ENCODE measurements at places on chromosomes 7 and 10.
A peak's percentile ranks its signal among the peaks of the same experiment; 100 is the strongest.

GRCh38 chr7:88089561-88089960, 130.3 kb downstream of the SRI start:
- DNase-seq: no peak

- no peak for DNase-seq
Measured at GRCh38 chr7:29046978-29047377, 88.8 kb upstream of the TRIL start.

DNA sequence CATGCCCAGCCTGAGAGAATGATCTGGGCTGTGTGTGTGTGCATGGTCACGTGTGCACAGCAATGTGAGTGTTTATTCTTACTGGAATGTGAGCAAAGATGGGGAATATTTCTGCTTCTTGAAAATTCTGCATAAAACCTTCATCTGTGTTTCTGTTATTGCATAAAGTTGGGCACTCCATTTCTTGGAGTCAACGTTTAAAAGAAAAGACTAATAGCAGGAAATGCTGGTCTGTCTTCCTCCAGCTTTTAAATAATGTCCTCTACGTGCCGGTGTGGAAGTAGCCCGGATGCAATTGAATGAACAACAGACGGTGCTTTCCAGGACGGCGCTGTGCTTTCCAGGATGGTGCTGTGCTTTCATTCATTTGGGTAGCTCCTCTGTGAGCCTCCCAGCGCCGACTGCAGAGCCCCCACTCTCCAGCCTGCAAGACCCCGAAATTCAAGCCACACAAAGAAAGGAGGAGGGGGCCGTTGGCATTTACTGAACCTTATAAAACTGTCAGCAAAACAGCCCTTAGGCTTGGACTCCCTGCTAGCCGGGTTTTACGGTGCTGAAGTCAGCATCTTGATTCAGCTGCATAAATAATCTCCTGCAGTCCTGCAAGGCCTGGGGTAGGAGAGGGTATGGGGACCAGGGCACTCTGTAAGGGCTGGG, 158.2 kb upstream of the PRKCQ start:
- DNase-seq: no peak

GRCh38 chr10:63228237-63228636, 95.1 kb downstream of the NRBF2 start:
- no peak for DNase-seq

GRCh38 chr7:142194201-142194600, 63.7 kb downstream of the PRSS58 start:
- no peak for DNase-seq

GRCh38 chr7:47581804-47582763, at the start of gene TNS3:
TSS of gene TNS3 (minus strand) at chr7:47582111. CDS start at chr7:47439636, 142,475 bp downstream.
- DNase-seq: no peak

- DNase-seq: no peak
Measured at GRCh38 chr7:134067164-134067563, 60.0 kb upstream of the LRGUK start.

- DNase-seq: no peak
Measured at GRCh38 chr7:157769086-157769485, 432.3 kb downstream of the DNAJB6 start.

DNA sequence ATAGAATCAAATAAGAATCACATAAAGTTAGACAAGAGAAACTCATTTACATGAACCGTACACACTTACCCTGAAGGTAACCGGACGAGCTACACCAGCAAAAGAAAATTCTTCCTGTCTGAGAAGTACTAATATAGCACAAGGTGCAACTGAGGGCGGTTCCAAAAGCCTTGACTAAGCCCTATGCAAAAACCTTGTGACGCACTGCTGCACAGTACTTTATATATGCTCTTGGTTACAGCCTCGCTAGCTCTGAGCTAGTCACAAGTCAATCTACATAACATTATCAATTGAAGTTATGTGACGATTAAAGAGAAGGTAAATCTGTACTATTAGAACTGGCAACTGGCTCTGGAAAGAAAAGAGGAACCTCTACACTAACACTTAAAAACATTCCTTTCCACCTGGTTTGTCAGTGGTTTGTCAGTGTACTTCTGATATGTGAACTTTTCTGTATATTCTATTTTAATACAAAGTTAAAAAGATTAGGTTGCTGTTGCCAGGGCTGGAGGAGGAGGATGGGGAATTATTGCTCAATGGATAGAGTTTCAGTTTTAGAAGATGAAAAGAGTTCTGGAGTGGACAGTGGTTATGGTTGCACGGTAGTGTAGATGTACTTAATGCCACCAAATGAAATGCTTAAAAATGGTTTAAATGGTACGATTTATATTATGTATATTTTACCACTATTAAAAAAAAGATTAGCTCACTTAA, 21.6 kb downstream of the NT5C3A start:
- DNase-seq: no peak

DNA sequence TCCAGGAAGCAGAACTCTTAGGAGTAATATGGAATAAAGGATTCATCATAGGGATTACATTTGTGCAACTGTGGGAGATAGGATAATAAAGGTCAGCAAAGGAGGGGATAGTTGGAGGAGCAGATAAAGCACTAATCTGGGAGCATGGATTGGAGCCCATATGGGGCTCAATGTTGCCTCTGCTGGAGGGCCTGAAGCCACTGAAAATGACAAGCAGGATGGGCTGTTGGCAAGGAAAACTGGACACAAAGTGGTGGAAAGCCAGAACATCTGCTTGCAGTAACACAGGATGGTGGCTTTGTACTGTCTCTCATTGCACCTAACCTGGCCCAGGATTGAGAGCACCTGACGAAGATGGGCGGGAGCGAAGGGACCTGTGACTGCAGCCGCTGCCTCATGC, 15.0 kb upstream of the COMMD3 start:
- no peak for DNase-seq

GRCh38 chr7:18553605-18554003, 58.1 kb downstream of the HDAC9 start:
- DNase-seq: no peak

DNA sequence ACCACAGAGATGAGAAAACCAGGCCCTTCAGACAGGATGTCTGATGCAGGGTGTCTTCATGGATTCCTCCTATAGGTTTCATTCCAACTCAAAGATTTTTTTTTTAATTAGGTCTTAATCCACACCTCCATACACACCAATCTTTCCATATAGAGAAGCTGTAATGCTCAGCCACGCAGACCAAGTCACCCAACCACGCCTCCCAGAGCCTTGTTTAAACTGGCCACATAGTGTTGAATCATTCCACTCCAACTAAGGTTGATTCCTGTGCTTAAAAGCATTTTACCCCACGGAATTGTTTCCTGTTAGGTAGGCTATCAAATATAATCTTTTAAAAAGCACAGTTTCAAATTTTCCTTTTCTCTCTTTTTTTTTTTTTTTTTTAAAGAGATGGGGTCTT, 153.6 kb downstream of the TYW1B start:
- no peak for DNase-seq

DNA sequence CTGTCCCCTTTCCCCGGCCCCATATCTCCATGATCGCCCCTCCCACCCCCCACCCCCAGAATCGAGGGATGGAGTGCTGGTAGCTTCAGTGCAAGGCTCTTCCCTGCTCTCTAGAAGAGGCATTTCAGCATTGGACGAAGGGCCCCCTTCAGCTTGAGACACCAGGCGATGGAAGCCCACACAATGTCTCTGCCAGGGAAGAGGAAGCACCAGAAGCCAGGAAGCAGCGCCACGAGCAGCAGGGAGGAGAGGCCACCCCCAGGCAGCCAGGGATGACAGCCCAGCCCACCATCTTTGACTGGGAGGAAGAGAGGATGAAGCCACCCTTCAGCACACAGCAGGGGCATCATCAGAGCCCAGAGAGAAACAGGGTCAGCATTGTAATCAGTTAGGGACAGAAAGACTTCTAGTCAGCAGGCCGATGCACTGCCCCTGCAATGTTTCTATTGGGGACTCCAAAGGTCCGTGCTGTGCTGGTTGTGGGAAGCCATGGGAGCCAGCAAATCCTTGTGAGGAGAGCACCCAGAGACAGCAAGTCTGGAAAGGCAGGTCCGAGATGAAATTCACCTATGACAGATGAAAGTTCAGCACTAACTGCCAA, 15.7 kb downstream of the TMEM72 start:
- no peak for DNase-seq

DNA sequence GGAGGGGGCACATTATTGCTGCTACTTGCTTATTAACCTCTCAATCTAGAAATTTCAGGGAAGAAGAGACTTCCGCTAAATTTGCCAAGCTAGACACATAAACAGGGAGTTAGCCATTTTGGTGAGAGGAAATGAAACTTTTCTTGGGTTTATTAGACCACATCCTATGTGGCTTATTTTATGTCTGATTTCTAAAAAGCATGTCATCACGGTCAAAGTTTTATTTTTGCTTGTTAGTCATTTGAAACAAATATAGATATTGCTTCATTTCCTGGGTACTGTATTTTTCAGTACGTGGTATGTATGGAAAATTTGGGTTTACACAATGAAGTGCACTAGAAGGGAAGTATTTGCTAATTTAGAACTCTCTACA, 144.1 kb downstream of the TCF7L2 start:
- no peak for DNase-seq

DNA sequence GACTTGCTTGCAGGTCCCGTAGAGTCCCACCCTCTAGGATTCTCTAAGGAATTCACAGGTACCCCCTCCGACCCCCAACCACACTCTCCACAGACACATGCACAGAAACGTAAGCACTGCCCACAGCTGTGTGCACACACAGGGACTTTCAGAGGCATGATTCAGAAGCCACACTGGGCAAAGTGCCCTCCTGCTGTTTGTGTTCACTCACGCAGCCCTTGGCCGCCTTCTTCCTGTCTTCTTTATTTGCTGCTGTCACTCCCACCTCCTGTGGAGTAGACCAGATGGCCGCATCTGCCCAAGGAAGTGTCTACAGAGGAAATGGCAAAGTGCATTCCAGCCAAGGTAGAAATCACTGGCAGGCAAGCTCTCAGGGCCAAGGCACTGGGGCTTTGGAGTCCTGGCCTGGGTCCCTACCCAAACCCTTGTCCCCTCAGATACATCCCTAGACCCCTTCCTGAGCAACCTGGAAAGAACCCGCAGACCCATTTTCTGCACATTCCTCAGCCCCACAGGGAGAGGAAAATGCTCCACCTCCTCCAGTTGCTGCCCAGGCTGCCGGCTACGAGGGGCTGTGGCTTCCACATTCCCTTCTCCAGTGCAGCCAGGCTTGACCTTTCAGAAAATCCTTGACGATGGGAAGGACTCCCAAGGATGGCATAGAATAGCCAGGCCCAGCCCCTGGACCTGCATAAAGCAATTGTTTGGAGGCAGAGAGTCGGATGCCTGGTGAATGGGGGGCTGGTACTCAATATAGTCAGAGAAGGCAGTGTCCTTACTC, 21.6 kb upstream of the GIMAP8 start:
- peak; percentile 94 for DNase-seq

DNA sequence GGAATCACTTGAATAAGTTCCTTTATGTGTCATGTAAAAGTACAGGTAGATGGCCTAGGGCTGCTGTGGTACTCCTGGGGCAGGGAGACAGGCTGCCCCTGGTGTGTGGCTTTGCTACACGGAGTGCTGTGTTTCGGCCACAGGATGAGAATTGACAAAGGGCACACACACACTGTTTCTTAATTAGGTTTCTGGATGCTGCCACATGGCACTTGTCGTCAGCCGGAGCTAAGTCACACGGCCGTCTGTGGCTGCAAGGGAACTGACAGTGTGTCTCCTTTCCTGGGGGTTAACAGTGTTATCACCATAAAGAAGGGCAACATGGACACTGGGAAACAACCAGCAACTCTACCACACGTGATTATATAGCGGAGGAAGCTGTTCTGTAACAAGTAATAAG, 55.7 kb upstream of the CREB5 start:
- DNase-seq: no peak

- no peak for DNase-seq
Measured at GRCh38 chr7:117941138-117941810, 68.0 kb upstream of the CTTNBP2 start.

DNA sequence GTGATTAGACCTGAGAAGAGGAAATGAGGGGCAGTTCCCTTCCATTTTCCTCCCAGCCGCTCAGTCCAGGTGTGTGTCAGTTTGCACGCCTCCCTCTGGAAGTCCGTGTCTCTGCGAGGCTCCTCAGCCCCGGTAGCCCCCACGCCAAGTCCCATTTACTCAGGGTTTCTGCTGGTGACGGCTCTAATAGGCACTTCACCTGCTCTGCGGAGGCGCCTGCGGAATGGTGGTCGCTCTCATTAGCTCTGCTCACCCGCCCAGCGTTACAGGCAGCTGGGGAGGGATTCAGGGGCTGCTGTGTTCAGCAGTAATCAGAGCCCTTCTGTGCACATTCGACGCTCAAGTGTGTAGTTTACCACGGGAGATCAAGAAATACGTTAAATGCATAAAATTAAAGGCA, 179.9 kb downstream of the MGMT start:
- no peak for DNase-seq

GRCh38 chr10:129956876-129957673, 7.0 kb downstream of the EBF3 start:
- DNase-seq: no peak

GRCh38 chr10:80442879-80443278, 11.2 kb upstream of the TSPAN14 start:
- DNase-seq: no peak

DNA sequence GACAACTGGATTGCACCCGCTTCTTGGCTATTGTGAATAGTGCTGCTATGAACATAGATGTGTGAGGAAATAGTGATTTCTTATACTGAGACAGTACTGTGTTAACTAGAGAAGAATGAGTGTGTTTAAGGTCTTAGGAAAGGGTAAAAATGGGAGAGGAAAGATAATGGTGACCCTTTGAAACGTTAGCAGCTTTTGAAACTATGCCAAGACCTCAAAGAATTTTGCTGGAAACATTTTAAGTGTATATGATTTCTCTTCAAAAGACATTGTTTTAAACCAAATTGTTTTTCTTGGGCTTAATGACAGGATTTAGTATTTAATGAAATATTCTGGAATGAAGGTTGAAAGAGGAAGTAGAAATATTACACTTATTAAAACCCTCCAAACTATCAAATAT, 100.8 kb upstream of the ARHGAP21 start:
- DNase-seq: no peak

GRCh38 chr10:35910234-35910633, 268.1 kb upstream of the FZD8 start:
- no peak for DNase-seq

DNA sequence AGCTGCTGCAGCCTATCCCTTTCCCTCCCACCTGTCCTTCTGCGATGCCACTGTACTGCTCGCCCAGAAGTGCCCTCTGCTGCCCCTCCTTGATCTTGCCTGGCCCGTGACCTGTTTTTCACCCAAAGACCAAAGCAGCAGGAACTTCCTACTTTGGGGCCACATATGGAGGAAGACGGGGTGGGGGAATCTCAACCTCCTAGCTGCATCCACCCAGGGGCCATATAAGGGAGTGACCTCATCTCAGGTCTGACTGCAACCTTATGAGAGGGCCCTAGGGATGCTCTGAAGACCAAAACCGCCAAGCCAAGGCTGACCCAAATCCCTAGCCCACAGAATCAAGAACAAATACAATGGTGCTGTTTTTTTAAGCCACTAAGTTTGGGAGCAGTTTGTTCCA, 15.7 kb downstream of the PRKCQ start:
- DNase-seq: no peak
